Activated T-helper 2 cell treated with anti-CD3 and anti-CD28 coated beads, Interferon-gamma antibody, Interleukin-2, Interleukin-4, amounts not matched to agents 10 μg/mL and 5 μg/mL and 100 μg/mL, durations not matched to agents 14 hours and 24 hours and 36 hours (primary cell): ENCODE measurements at places on chromosomes 7 and 10. TPM values are rescaled to one million over a fixed set of nuclear protein-coding genes. Genes with fewer than 3 reads are reported as not detected.

- DNase-seq = peak; percentile 27
These were observed 6.3 kb downstream of the IFT22 start for GRCh38 chr7:101315336-101315735.

- DNase-seq = no peak
These were observed 44.9 kb downstream of the CAV1 start for GRCh38 chr7:116569737-116570136.

DNA sequence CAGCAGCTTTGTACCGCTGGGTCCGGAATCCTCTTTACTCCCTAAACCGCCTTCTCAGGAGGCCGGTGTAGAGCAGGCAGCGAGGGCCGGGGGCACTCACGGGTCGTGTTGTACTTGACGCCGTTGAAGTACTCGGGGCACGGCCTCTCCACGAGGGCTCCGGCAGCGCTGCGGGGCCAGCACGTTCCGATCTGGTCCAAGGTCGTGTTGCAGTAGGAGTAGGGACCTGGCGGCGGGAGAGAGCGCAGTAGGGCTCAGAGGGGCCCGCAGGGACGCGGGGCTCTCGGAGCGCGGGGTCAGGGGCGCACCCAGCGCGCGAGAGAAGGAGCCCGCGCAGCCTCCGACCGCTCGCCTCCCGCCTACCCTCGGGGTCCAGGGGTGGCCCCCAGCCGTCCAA lies 443 bp downstream of the CRHR2 start:
- DNase-seq = no peak

- no peak for DNase-seq
These were observed 60.7 kb upstream of the TARP start for GRCh38 chr7:38334163-38334562.

DNA sequence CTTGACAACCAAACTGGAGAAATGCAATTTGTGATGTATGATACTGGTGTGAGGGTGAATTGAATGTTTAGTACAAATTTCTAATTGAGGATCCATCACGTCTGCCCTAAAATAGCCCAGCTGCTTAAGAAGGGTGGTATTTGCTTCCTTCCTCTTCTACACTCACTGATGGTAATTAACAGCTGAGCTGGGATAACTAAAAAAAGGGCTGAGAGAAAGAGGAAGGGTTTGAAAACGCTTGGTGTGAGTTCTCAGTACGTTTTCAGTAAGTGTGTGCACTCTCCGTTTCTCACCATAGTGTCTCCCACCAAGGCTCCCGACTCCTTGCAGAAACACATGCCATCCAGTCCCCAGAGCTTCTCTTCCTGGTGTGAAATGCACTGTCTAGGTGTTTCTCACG lies 54.3 kb downstream of the MAP3K8 start:
- DNase-seq = no peak

- DNase-seq = no peak
These were observed 80.7 kb upstream of the SEC61G start for GRCh38 chr7:54839575-54840213.

DNA sequence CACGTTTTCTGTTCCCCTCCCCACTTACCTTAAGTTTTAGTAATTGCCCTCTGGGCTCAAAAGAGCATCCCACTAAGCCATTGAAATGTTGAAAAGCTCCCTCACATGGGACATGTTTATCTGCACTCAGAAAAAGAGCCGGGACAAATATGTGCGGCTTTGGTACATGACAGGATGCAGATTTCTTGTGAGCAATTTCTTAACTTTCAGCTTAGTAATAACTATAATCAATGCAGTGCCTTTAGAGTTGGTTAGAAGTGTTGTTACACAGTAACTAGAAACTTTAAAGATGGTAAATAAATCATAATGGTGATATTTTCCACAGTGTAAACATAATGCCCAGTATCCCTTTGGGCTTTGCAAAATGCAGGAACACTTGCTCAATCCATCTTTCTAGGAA lies 89.2 kb downstream of the ZNF365 start:
- DNase-seq = no peak

DNA sequence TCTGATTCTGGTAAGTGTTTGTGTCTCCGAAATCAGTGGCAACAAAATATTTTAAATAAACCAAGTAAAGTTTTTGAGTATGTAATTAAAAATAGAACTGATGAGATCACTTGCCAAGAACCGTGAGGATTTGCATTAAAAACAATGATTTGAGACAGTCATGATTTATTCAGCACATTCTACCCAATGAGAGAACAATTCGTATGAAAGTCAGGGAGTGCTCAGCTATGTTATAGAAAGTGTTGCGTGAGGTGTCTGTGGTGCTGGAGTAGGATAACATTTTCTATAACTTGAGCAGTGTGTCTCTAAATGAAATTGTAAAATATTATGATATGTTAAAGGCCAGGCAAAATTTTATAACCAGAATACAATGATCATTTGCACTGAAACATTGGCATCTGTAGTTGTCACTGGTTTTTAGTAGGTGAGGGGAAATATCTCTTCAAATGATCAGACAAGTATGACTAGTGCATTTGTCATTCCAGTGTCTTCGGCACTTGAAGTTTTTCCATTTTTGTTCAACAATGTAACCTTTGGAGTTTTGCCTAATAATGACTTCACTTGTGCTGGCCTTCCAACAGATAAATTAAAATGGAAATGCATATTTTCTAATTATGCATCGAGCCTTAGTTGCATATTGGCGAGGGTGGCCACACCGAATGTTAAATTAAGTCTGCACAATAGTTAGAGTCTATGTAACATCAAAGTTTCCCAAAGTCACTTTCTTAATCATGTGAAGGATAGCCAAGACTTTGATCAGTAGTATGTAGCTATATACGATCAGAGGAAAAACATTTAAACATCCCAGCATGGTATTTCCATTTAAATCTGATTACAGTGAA lies 335.9 kb downstream of the GFRA1 start:
- no peak for DNase-seq

GRCh38 chr10:7667262-7668141 lies 736 bp upstream of the ITIH5 start:
- no peak for DNase-seq

DNA sequence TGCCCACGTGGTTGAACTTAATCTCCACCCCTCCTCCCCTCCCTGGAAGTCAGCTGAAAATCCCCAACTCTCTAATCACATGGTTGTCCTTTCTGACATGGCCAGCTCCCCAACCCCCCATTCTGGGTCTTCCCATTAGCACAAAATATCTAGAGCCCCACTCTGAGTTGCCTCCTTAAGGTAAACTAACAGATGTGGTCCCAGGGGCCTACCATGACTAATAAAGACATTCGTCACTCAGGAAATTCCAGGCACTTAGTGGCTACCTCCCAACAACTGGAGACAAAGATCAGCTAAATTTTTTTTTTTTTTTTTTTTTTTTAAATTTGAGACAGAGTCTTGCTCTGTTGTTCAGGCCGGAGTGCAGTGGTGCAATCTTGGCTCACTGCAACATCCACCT lies 21.1 kb downstream of the CCDC126 start:
- no peak for DNase-seq

- DNase-seq = no peak
These were observed 50.5 kb upstream of the STARD3NL start for GRCh38 chr7:38127216-38128207.

GRCh38 chr7:27590416-27590815 lies 72.3 kb downstream of the HIBADH start:
- DNase-seq = no peak

GRCh38 chr7:159144758-159145489 lies at the start of gene VIPR2:
Gene VIPR2 (minus strand): TSS chr7:159144867. CDS start chr7:159144771, 96 bp downstream.
- DNase-seq = peak; percentile 16

GRCh38 chr7:24828891-24829661 lies 71.8 kb upstream of the GSDME start:
- DNase-seq = no peak

GRCh38 chr7:143216151-143216550 lies 5.7 kb upstream of the TAS2R40 start:
- no peak for DNase-seq

GRCh38 chr7:107580716-107581383 lies 804 bp downstream of the BCAP29 start:
- DNase-seq = no peak

DNA sequence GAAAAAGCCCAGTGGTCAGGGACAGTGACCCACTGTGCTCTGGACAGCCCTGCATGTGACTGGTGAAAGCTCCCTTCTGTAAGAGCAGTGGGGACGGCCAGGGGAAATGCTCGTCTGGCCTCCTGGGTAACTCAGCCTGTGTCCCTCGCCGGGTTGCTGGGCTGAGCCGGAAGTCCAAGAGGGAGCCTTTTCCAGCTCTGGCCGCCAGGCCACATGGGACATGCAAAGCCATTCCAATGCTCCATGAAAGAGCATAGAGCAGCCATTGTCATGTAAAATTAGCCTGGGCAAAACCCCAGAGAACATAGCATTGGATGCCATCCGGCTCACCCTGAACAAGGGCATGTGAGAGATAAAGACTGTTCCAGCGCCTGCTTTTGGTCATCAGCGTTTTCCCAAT lies 64.9 kb upstream of the ADRB1 start:
- no peak for DNase-seq

The GRID1 gene
- not detected in 2 replicates for total RNA-seq

The CFAP69 gene
- total RNA-seq = 0.34 and 0.51 TPM in 2 replicates

The PDZD7 gene
- total RNA-seq = 0.53 and 0.64 TPM in 2 replicates

The HOXA4 gene
- not detected in 2 replicates for total RNA-seq

The UNCX gene
- total RNA-seq = not detected in 2 replicates

The OPN4 gene
- not detected in 2 replicates for total RNA-seq

The OR2A42 gene
- 0.09 TPM in 1 of 2 replicates, not detected in the other for total RNA-seq

The ZCCHC24 gene
- 2.1 and 2.6 TPM in 2 replicates for total RNA-seq
